ENCODE measurements at places on chromosomes 6 and 20. TPM values are rescaled to one million over a fixed set of nuclear protein-coding genes. Genes with fewer than 3 reads are reported as not detected.

The TGM2 gene
- total RNA-seq: 174 TPM

DNA sequence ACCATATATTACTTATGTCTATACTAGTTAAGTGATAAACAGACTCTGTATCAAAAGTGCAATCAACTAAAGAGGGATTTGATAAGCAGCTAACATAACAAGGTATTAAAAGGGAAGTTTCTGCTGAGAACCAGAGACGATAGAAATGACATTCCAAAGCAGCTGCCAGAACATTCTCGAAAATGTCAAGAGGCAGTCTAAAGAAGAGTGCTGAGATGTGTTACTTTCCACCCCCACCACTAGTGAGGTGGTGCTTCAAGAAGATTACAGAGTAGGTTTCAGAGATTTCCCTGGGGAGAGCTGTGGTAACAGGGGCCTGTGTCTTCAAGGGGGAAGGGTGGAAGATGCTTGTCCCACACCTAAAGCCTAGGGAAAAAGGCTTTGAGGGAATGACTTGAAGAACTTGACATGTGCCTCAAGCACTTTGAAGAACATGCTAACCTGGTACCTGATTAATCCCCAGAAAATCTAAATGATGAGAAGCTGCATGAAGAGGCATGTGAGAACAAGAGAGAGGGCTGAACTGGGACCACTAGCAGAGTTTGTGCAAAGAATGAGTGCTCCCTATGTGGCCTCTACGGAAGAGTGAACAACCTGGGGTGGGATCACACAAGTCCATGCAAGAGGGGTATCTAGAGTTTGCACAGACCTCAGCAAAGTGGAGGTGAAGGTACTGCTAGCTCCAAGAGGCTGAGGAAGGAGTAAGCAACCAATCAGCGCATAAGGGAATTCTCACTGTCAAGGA is 5.0 kb downstream of the FAM184A start:
- H3K4me1 ChIP-seq: no peaks in the 10 kb centered on the region
- H3K4me3 ChIP-seq: no peak overlapping the region
- no peak for DNase-seq
- H3K27ac ChIP-seq: peak overlapping the region; percentile 36
- H3K27me3 ChIP-seq: peaks cover 20% of the 10 kb centered on the region
- H3K36me3 ChIP-seq: no peaks in the 10 kb centered on the region

The PHACTR3 gene
- 14.5 TPM for total RNA-seq

GRCh38 chr20:37439223-37439933 is 81.7 kb upstream of the NNAT start:
- H3K27ac ChIP-seq: no peak overlapping the region
- H3K4me3 ChIP-seq: no peak overlapping the region
- H3K4me1 ChIP-seq: no peaks in the 10 kb centered on the region
- H3K36me3 ChIP-seq: no peaks in the 10 kb centered on the region
- no peak for DNase-seq
- no peaks in the 10 kb centered on the region for H3K27me3 ChIP-seq

- H3K4me1 ChIP-seq: peaks cover 10% of the 10 kb centered on the region
- H3K36me3 ChIP-seq: peaks cover 55% of the 10 kb centered on the region
- H3K27ac ChIP-seq: no peak overlapping the region
- DNase-seq: no peak
- H3K4me3 ChIP-seq: no peak overlapping the region
Observed at GRCh38 chr20:20608041-20608440, 104.4 kb downstream of the RALGAPA2 start.

- H3K4me1 ChIP-seq: peaks cover 11% of the 10 kb centered on the region
- no peaks in the 10 kb centered on the region for H3K36me3 ChIP-seq
- no peak for DNase-seq
- H3K27me3 ChIP-seq: no peaks in the 10 kb centered on the region
Observed at GRCh38 chr6:53312355-53312754, 36.4 kb downstream of the ELOVL5 start.

The ACSS1 gene
- 40.7 TPM for total RNA-seq

GRCh38 chr6:52576392-52577021 is 353 bp downstream of the TRAM2 start:
- DNase-seq: peak; percentile 87
- no peaks in the 10 kb centered on the region for H3K36me3 ChIP-seq
- peak overlapping the region; percentile 77 for H3K4me3 ChIP-seq

DNA sequence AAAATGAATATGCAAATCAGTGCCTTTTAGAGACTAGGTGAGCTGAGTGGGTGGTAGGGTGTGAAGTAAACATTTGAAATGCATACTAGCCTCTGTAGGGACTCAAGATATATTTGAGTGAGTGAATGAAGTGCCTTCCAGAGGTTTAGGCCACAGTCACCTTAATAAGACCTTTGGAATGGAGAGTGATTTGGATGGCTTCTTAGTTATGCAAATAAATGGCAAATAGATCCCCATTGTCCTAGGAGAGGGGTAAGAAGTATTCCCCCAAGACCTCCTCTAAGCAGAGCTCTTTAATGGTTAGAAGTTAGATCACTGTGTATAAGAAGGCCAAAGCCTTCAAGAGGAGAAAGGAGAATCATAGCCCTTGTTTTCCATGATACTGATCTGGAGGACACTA is 47.8 kb upstream of the IMPG1 start:
- no peak overlapping the region for H3K4me3 ChIP-seq
- H3K27ac ChIP-seq: no peak overlapping the region
- H3K27me3 ChIP-seq: no peaks in the 10 kb centered on the region
- H3K4me1 ChIP-seq: no peaks in the 10 kb centered on the region

- H3K27me3 ChIP-seq: peaks cover 100% of the 10 kb centered on the region
- H3K4me1 ChIP-seq: peaks cover 10% of the 10 kb centered on the region
- no peak overlapping the region for H3K4me3 ChIP-seq
- no peak for DNase-seq
- no peak overlapping the region for H3K27ac ChIP-seq
Observed at GRCh38 chr20:21520702-21521595, 7.1 kb upstream of the NKX2-2 start.

DNA sequence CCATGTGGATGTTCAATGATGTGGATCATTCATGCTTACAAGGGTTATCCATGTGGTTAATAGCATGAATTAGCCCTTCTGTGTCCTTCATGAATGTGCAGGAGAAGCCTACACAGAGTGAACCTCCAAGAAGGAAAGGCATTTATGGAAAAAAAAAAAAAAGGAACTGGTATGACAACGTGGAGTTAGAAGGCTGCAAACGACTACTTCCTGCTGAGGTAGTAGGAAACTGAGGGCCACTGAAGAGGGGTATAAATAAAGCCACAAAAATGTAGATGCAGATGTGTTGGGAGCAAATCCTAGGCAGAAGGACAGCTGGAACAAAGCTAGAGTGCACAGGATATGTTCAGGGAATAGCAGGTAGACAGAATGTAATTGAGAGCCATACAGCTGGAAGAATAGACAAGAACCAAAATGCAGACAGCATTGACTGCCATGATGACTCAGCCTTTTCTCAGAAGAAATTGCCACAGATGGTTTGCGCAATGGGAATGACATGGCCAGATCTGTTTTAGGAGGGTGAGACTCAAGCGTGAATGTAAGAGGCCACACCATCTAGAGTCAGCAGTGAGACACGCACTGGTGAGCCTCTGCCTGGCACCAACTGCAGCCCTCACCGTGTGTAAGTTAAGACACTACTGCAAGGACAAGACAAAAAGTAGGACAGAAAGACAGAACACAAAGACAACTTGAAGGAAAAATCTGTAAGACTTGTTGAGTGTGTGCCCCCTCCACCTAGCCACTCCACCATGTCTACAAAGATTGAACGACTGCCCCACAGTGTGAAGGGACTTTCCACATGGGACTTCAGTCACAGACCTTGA is 79.8 kb downstream of the KIF13A start:
- peak overlapping the region; percentile 93 for H3K27ac ChIP-seq
- H3K27me3 ChIP-seq: no peaks in the 10 kb centered on the region
- H3K4me1 ChIP-seq: peaks cover 33% of the 10 kb centered on the region
- H3K36me3 ChIP-seq: no peaks in the 10 kb centered on the region
- no peak overlapping the region for H3K4me3 ChIP-seq

- no peaks in the 10 kb centered on the region for H3K36me3 ChIP-seq
- H3K4me3 ChIP-seq: no peak overlapping the region
- peaks cover 3% of the 10 kb centered on the region for H3K4me1 ChIP-seq
Observed at GRCh38 chr20:56360908-56361205, 2.1 kb downstream of the FAM210B start.

The C6orf52 gene
- total RNA-seq: 1.0 TPM

The PRPH2 gene
- 1.9 TPM for total RNA-seq

The LST1 gene
- 95.1 TPM for total RNA-seq

The RAB32 gene
- 48.7 TPM for total RNA-seq

- H3K4me1 ChIP-seq: no peaks in the 10 kb centered on the region
- H3K36me3 ChIP-seq: no peaks in the 10 kb centered on the region
- no peaks in the 10 kb centered on the region for H3K27me3 ChIP-seq
- H3K4me3 ChIP-seq: no peak overlapping the region
- H3K27ac ChIP-seq: no peak overlapping the region
Observed at GRCh38 chr6:151219192-151219591, 20.6 kb upstream of the AKAP12 start.
